ENCODE measurements at places on chromosomes 16 and 17.
A peak's percentile ranks its signal among the peaks of the same experiment; 100 is the strongest.

DNA sequence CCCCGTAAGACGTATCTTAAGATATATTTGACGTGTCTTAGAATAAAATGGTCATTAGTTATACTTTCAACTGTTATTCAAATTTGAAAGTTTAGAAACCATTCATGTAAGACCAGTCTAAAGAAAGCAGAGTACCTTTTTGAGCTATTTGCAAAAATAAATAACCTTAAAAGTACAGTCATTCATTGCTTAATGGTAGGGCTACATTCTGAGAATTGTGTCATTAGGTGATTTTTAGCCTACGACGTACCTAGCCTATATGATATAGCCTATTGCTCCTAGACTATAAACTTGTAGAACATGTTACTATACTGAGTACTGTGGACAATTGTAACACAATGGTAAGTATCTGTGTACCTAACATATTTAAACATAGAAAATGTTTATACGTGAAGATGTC lies 139.2 kb downstream of the PHKB start:
- H3K27ac ChIP-seq = no peak overlapping the region
- peaks cover 4% of the 10 kb centered on the region for H3K36me3 ChIP-seq
- no peaks in the 10 kb centered on the region for H3K27me3 ChIP-seq
- peaks cover 6% of the 10 kb centered on the region for H3K4me1 ChIP-seq
- no peak for DNase-seq

GRCh38 chr17:4739122-4740024 lies at the start of the genes CXCL16 and ZMYND15:
TSS of gene CXCL16 (minus strand) at chr17:4739928. CDS start at chr17:4739339, 589 bp downstream.
TSS of gene ZMYND15 (plus strand) at chr17:4739833. CDS start at chr17:4740549, 716 bp downstream.
- peak within 1 kb of the TSS; percentile 85 for H3K4me3 ChIP-seq
- no peaks in the 10 kb centered on the region for H3K36me3 ChIP-seq
- DNase-seq = peak; percentile 89

DNA sequence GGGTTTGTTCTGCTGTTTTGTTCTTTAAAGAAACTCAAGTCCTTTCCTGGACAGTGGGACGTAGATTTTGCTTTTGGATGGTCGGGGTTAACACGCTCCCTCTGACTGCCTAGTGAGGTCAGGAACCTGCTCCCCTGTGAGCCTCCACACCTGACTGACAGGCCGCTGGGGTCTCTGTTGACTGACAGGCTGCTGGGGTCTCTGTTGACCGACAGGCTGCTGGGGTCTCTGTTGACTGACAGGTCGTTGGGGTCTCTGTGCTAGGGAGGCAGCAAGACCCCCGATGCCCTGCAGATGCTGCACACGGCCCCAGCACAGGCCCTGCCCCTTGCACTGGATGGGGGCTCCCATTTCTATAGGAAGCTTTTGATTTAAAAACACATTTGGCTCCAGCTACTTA lies 33.5 kb downstream of the LMF1 start:
- no peaks in the 10 kb centered on the region for H3K4me1 ChIP-seq
- H3K27ac ChIP-seq = no peak overlapping the region
- DNase-seq = no peak
- peaks cover 11% of the 10 kb centered on the region for H3K36me3 ChIP-seq
- H3K27me3 ChIP-seq = no peaks in the 10 kb centered on the region

GRCh38 chr17:693791-694638 lies 20.6 kb downstream of the VPS53 start:
- H3K4me3 ChIP-seq = no peak overlapping the region
- DNase-seq = no peak
- H3K4me1 ChIP-seq = peaks cover 1% of the 10 kb centered on the region
- H3K27me3 ChIP-seq = no peaks in the 10 kb centered on the region

- no peaks in the 10 kb centered on the region for H3K36me3 ChIP-seq
- peaks cover 15% of the 10 kb centered on the region for H3K27me3 ChIP-seq
Observed at GRCh38 chr17:69093279-69093789, 32.6 kb upstream of the ABCA9 start.

GRCh38 chr17:74951680-74952421 lies 16.2 kb downstream of the OTOP3 start:
- DNase-seq = no peak
- H3K4me1 ChIP-seq = no peaks in the 10 kb centered on the region
- peaks cover 5% of the 10 kb centered on the region for H3K27me3 ChIP-seq
- H3K36me3 ChIP-seq = no peaks in the 10 kb centered on the region
- H3K4me3 ChIP-seq = no peak overlapping the region

DNA sequence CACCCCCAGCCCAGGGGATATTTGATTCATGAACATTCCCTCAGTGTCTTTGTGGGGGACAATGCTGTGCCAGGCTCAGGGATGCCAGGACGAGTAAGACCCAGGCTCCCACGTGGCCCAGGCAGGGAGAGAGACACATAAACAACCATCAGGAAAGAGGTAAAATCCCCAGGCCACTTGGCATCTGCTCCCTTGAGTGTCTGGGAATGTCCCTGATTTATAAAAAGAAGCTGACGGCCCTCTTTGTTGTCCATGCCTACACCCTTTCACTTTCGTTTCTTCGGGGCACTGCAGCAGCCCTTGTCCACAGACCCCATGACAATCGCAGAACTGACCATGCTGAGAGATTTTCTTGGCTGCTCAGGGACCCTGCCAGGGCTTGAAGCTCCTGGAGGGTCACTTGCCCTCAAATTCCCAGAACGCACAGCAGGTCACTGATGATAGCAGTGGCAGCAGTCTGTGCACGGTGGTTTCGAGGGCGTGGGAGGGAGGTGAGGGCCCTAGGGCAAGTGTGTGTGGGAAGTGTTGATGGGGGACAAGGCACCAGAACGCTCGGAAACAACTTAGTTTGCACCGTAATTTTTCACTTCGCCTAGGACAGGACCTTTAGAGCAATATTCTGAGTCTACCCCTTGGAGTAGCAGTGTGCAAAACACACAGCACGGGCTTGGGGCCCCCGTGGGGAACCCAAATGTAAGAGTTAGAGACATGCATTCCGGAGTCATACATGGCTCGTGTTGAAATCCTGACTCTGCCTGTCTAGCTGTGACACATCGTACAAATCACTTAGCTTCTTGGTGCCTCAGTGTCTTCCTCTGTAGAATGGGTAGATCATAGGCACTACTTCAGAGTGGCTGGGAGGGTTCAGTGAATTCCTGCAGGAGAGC lies 4.7 kb downstream of the NOD2 start:
- peaks cover 62% of the 10 kb centered on the region for H3K4me1 ChIP-seq
- peak overlapping the region; percentile 69 for H3K4me3 ChIP-seq
- H3K27me3 ChIP-seq = peaks cover 2% of the 10 kb centered on the region
- peak; percentile 72 for DNase-seq
- peak overlapping the region; percentile 84 for H3K27ac ChIP-seq
- H3K36me3 ChIP-seq = peaks cover 23% of the 10 kb centered on the region

DNA sequence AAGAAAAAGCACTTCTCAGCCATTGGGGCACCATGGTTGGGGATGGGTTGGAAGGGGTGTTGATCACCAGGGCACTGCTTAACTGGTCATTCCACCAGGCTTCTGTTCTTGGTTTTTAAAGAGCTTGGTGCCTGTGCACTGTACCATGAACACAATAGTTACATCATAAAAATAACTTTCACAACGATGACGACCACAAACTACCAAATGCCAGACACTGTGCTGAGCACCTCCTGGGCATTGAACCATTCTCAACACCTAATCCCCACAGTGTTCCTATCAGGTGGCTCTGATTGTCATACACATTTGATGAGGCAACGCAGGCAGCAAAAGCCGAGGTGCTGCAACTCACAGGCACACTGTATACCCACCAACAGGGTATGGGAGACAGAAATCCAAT lies 208.0 kb downstream of the FOXL1 start:
- H3K27ac ChIP-seq = no peak overlapping the region
- no peaks in the 10 kb centered on the region for H3K4me1 ChIP-seq
- no peak for DNase-seq
- no peak overlapping the region for H3K4me3 ChIP-seq

- H3K27me3 ChIP-seq = no peaks in the 10 kb centered on the region
- H3K27ac ChIP-seq = no peak overlapping the region
- no peak overlapping the region for H3K4me3 ChIP-seq
- no peak for DNase-seq
- H3K36me3 ChIP-seq = peaks cover 11% of the 10 kb centered on the region
- H3K4me1 ChIP-seq = peaks cover 4% of the 10 kb centered on the region
Observed at GRCh38 chr16:87326151-87326571, 9.0 kb upstream of the C16orf95 start.

GRCh38 chr16:56203052-56203451 lies 11.8 kb downstream of the GNAO1 start:
- H3K27ac ChIP-seq = no peak overlapping the region
- H3K36me3 ChIP-seq = no peaks in the 10 kb centered on the region
- peaks cover 24% of the 10 kb centered on the region for H3K27me3 ChIP-seq
- peaks cover 22% of the 10 kb centered on the region for H3K4me1 ChIP-seq

DNA sequence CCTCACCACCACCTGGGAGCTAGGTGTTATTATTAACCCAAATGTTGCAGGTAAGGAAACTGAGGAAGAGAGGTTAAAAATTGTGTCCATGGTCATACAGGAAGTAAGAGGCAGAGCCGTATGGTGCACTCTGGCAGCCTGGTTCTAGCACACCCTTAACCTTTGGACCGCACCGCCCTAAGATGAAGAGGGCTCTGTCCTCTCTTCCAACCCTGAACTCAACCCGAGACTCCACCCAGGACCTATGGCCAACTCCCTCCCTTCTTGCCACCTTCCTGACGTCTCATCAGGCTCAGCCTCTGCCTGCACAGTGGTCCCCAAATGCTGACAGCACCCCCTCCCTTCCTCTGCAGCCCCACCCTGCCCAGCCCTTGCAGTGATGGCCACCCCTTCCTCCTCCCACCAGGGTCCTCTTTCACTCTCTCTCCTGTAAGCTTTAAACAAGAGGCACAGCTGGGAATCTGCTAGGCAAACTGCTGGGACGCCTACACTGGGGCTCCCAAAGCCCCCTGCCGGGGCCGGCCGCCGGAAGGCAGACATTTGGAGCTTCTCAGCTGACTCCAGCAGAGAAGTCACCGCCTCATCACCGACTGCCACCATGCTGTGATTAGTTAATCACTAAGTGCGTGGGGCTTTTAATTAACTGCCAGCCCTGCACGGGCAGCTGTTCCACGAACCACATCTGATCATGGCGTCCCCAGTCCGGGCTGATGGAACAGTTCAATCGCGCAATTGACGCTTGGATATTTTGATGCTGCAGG lies 16.7 kb upstream of the C16orf78 start:
- no peak overlapping the region for H3K27ac ChIP-seq
- H3K4me1 ChIP-seq = no peaks in the 10 kb centered on the region
- H3K36me3 ChIP-seq = no peaks in the 10 kb centered on the region
- no peak for DNase-seq

- peaks cover 24% of the 10 kb centered on the region for H3K36me3 ChIP-seq
- DNase-seq = peak; percentile 91
- H3K4me3 ChIP-seq = peak overlapping the region; percentile 80
- H3K27ac ChIP-seq = no peak overlapping the region
- H3K27me3 ChIP-seq = peaks cover 25% of the 10 kb centered on the region
- H3K4me1 ChIP-seq = peaks cover 35% of the 10 kb centered on the region
Observed at GRCh38 chr16:67537636-67538591, 9.3 kb downstream of the RIPOR1 start.

- DNase-seq = peak; percentile 86
- no peaks in the 10 kb centered on the region for H3K4me1 ChIP-seq
- H3K27me3 ChIP-seq = peaks cover 32% of the 10 kb centered on the region
- H3K4me3 ChIP-seq = no peak overlapping the region
- H3K36me3 ChIP-seq = no peaks in the 10 kb centered on the region
Observed at GRCh38 chr17:34542700-34543336, 36.6 kb upstream of the TMEM132E start.

DNA sequence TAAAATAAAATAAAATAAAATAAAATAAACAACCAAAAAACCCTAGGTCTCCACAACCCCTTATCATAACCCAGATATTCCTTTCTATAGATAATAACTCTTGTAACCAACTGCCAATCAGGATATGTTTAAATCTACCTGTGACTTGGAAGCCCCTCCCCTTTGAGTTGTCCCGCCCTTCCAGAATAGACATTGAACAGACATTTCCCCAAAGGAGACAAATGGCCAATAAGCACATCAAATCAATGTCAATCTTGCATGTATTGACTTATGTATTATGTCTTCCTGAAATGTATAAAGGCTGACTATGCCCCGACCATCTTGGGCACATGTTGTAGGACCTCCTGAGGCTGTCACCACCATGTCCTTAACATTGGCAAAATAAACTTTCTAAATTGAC lies 1.5 kb upstream of the MAPK7 start:
- no peaks in the 10 kb centered on the region for H3K27me3 ChIP-seq
- H3K4me1 ChIP-seq = peaks cover 30% of the 10 kb centered on the region
- H3K27ac ChIP-seq = peak overlapping the region; percentile 98
- DNase-seq = no peak

GRCh38 chr16:27314161-27314723 lies 468 bp downstream of the IL4R start:
- peak overlapping the region; percentile 96 for H3K27ac ChIP-seq
- DNase-seq = peak; percentile 89
- H3K36me3 ChIP-seq = peaks cover 48% of the 10 kb centered on the region
- peak overlapping the region; percentile 100 for H3K4me3 ChIP-seq
- peaks cover 54% of the 10 kb centered on the region for H3K4me1 ChIP-seq

DNA sequence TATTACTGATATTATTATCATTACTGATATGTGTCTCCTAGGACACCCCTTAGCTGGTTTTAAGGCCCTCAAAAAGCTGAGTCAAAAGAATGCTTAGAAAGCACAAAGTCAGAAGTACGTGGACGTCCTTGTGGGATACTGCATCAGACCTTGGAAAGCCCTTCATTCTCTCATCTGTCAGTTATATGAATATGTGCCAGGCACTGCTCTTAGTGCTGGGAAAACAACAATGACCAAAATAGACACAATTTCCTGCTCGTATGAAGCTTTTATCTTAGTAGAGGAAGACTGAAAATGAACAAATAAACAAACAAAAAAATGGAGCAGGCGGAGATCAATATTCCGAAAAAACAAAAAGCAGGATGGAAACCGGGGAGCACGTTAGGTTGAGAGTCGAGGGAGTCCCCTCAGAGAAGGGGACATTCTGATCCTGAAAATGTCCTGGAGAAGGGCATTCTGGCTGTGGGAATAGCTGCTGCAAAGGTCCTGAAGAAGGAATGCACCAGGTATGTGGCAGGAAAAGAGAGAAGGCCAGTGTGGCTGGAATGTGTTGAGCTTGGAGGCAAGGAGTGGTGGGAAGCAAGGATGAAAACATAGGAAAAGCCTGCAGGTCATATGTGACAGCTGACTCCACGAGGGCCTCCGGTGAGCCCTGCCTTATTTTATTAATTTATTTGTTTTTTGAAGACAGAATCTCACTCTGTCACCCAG lies 15.5 kb upstream of the TMEM94 start:
- no peak for DNase-seq
- H3K27ac ChIP-seq = no peak overlapping the region
- no peak overlapping the region for H3K4me3 ChIP-seq

GRCh38 chr17:5558815-5559785 lies 25.2 kb downstream of the NLRP1 start:
- no peak for DNase-seq
- no peak overlapping the region for H3K4me3 ChIP-seq
- H3K27me3 ChIP-seq = no peaks in the 10 kb centered on the region

Measured in activated CD4-positive, alpha-beta T cell treated with anti-CD3 and anti-CD28 coated beads, Interleukin-2, amount 10 ng/mL, durations not matched to agents 24 days and 14 days (primary cell).